NCI-H524 treated with DMSO at 0.1 percent for 48 hours (cell line): ENCODE measurements at places on chromosomes 7 and 10.

DNA sequence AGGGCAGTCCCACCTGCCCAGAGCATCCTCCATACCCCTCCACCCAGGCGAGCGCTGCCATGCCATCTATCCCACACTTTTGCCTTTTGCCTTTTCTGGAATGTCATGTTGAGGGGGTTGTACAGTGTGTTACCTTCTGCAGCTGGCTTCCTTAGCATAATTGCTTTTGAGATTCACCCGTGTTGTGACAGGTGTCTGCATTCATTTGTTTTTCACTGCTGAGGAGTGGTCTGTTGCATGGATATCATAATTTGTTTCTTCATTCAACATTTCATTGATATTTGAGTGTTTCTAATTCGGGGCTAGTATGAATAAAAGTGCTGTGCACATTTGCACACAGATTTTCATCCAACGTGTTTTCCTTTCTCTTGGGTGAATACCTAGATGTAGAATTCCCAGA is 353.9 kb downstream of the PAXIP1 start:
- no peak for DNase-seq

GRCh38 chr7:51062222-51062987 is 254.2 kb downstream of the COBL start:
- DNase-seq = no peak

DNA sequence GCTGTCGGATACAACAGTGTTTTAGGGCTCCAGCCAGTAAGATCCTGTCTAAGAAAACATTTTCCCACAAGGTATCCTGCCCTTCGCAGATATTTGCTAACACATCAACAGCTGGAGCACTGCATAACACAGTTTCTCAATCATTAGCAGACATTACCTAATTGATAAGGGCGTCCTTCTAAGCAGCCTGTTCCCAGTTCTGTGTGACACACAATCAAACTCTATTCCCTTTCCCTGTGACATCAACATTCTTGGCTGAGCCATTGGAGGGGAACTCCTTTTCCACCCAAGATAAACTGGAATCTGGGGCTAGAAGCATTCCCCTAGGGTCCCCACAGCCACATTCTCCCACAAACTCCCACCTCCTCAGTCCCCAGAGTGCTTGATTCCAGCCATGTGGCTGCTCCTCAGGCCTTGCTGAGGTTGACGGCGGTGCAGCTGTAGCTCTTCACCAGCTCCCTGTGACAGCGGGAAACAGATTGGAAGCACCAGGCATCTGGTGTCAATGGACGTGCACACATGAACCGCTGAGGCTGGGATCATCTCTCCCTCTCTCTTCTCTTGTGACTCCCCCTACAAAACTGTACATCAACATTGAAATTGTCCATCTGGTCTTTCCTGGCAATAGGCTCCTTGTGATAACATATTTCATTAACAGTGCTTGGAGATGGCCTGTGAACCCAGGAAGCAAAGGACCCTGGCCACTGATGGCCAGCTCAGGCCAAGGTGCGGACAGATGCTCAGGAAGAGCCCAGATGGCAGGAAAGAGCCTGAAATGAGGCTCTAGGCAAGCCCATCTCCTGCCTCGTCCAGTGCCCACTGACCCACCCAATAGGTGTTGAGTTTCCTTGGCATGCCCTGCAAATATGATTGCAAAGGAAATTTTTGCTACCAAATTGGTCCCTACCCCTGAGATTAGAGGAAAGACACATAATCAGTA is 131.1 kb upstream of the TBX20 start:
- no peak for DNase-seq

GRCh38 chr7:89339748-89340147 is 544.2 kb upstream of the TEX47 start:
- DNase-seq = no peak

- DNase-seq = no peak
Observed at GRCh38 chr7:36568452-36568849, 155.8 kb downstream of the AOAH start.

DNA sequence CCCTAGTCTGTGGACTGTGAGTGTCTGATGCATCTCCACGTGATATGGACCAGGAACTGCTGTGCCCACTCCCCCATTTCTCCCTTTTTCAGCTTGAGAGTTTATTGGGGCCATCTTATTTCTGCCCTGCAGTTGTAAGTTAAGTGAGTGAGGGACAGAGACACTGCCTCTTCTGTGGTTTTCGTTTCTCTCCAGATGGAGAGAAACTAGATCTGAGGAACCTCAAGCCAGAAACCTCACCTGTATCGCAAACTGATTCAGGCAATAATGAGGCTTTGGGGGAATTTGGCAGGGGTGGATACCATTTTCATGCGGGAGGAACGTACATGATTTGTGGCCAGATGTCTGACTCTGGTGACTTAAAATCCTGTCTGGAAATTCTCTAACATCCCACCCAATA is 641.7 kb downstream of the TNS3 start:
- DNase-seq = no peak

DNA sequence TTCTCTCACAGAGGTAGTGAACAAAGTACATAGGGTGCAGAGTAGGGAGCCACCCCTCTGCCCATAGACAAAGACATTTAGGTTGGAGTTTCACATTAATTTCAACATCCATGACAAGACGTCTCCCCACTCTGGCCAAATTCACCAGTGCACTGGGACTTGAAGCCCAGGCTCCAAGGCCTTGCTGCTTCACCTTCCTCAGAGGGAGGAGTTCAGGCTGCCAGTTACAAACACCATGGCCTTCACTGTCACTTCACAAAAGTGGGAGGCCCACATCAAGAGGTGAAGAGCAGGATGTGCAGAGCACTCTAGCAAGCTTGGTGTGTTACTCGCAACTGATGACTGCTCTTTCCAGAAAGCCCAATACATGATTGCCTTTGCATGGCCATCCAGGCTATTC is 15.8 kb upstream of the ARHGAP22 start:
- DNase-seq = no peak

DNA sequence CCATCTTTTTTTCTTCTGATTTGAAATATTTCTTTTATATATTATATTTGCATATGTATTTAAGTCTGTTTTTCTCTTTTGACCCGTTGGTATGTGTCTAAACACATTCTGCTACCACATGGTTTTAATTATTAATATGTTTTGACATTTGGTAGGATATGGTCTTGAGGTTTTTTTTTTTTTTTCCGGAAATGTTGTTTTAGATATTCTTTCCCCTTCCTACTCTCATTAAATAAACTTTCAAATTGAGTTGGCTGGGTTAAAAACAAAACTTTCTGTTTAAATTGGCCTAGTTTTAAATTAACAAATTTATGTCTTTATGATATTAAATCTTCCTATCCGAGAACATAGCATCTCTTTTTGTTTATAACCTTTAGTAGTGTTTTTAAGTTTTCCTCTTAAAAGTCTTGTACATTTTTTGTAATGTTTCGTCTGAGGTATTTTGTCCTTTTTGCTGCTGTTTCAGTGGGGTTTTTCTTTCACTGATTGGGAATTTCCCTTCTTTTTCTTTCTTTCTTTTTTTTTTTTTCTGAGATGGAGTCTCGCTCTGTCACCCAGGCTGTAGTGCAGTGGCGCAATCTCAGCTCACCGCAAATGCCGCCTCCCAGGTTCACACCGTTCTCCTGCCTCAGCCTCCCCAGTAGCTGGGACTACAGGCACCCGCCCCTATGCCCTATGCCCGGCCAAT is 25.4 kb downstream of the STAM start:
- DNase-seq = no peak

GRCh38 chr7:151757274-151757673 is 119.6 kb downstream of the PRKAG2 start:
- DNase-seq = no peak

DNA sequence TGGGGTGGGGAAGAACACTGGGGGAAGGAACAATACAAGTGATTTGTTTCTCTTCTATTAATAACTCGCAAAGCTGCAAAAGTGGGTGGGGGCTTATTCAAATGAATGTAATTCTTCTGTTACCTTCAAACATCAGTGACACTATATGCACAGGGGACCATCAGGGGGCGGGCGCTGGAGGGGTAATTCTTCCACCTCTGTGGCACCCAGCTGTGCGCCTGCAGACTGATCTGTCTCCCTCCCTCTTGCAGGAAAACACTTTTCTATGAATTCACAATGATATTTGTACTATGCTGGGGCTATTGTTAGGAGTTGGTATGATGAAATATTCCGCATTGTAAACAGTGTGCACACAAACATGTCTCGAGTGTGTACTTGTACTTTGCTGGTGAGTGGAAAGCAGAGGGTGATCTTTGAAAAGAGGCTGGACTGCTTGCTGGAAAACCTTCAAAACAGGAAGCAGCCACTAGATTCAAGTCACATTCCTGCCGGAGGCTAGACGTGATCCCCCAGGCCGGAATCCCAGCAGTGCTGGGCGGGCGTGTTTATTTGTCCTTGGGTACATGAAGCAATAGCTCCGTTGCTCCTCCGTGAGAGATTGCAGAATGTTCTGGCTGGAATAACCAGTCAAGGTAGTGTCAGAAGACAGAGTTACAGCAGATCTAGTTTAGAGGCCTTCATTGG is 15.8 kb upstream of the BNIP3 start:
- no peak for DNase-seq

DNA sequence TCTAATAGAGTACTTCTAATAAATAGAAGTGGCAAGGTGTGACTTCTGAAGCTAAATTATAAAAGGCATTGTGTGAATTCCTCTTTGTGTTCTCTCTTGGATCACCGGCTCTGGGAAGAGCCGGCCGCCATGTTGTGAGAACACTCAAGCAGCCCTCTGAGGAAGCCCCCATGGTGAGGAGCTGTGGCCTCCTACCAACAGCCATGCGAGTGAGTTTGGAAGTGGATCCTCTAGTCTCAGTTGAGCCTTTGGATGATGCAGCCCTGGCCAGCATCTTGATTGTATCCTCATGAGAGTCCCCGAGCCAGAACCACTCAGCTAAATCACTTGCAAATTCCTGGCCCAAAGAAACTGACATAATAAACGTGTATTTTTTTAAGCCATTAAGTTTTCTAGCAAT is 94.5 kb upstream of the CARD11 start:
- DNase-seq = no peak

- DNase-seq = no peak
Observed at GRCh38 chr10:24894728-24895127, 57.7 kb downstream of the PRTFDC1 start.

DNA sequence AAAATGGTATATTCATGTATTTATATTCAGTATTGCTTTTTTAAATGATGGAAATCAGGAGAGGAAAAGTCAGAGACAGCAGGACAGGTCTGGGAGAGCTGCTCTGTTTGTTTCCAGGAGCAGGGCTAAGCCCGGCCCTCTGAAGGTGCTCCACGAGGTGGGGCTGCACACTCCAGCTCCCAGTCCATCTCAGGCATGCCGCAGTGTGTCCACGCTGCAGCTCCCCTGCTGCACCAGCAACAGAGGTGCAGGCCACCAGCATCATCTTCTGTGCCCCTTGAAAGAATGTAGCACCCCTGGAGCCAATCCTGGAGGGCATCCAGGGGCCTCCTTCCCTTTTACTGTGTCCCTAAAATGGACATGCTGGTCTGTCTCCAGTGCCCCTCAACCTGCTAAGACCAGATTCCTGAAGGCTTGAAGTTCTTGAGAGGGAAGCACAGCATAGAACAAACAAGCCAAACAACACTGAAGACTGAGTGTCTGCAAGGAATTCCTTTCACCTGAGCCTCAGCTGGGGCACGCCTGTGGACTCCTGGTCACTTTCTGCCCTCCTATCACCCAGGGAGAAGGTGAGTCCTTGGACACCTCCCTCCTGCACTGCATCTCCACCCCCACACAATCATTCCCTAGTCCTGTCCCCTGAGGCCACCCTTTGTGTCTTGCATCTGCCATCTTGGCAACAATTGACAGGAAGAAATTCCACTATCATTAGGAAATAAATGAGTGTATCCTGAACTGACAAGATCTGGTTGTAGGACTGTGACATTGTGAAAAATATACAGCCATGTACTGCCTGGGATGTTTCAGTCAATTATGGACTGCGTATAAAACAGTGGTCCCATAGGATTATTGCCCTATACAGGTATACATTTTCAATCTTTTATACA is 100.5 kb downstream of the CXCL12 start:
- DNase-seq = no peak

DNA sequence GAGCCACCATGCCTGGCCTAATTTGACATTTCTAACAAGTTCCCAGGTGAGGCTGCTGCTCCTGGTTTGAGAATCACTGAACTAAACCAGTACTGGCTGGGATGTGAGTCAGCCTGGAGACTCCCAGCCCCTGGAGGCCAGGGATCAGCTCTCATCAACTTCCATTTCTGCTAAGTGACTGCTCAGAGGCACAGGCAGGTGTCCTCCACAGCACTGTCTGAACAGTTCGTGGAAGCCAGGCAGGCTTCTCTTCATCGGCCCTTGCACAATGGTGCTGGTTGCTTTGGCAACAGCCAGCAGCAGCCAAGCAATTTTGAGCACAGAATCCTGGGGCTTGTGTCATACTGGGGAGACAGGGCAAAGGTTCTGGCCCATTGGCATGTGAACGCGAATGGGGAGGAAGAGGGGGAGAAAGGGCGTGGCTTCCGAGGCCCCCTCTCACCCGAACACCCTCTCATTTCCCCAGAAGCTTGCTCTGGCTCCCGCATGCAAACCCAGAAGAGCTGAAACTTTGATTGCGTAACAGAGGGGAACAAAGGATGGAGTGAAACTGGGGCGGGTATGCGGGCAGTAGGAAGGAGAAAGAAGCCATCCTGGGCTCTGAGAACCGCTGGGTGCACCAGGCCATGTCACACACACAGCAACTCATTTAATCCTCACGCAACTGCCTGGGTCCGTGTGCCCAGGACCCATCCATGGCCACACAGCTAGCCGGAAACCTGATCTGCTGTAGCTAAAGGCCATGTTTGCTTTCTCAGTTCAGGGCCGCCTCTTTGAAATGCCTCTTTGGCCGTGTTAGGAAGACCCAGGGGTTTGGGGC is 9.0 kb upstream of the POR start:
- no peak for DNase-seq

GRCh38 chr7:214410-215212 is 22.2 kb downstream of the FAM20C start:
- DNase-seq = no peak

DNA sequence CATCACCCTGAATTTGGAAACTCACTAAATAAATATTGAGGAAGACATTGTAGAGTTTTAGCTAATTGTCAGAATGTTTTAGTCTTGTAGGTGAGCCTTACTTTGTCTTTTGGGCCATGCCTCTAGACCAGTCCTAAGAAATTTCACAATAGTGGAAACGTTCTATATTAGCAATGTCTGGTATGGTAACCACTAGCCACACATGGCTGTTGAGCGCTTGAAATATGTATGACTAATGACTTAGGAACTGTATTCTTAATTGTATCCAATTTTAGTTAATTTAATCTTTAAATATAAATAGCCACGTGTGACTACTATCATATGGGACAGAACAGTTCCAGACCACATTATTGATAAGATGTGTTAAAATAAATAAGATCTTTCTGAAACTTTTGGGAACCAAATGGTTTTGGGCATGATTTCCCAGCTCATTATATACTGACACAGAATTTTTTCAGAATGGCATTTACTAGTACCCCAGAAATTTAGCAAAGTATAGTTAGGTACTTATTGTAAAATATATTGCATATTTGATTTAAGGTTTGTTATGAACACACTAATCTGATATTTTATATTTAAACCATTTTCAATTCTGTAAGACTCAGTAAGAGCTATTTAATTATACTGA is 95.0 kb downstream of the VPS50 start:
- DNase-seq = no peak

DNA sequence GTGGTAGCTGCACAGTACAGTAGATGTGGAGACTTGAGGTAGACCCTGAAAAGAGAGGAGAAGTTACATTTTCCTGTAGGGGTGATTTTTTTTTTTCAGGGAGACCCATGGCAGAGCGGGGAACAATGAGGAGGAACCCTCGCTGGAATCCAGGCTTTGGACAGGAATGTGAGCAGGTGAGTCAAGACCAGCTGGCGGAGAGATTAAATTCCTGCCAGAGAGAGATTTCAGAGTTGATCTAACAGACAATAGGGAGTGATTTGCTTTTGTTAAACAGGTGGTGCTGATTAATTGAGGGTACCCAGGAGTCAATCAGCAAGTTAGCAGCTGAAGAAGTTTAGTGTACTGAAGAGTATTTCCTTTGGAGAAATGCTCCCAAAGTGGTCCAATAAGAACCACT is 41.6 kb upstream of the MINDY3 start:
- no peak for DNase-seq
